ENCODE measurements at places on chromosomes 13 and 19.

- peak; percentile 38 for DNase-seq
Observed at GRCh38 chr19:6423499-6424194, 964 bp downstream of the KHSRP start.

DNA sequence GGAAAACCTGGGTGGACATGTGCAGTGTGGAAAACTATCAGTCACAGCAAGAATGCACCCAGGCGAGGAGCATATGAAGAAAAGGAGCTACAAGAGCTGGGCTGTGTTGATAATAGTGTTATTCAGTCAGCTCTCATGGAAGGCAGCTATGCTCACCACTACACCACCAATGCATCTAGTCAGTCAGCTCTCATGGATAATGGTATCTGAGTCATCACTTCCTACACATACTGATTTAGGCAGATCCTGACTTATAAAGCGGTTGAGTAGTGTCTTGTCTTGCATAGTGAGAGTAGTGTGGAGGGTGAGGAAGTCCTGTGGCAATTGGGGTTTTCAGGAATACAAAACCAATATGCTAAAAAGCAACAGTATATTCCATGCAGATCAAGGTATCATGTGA lies 9.1 kb upstream of the ZNF160 start:
- DNase-seq: peak; percentile 23

DNA sequence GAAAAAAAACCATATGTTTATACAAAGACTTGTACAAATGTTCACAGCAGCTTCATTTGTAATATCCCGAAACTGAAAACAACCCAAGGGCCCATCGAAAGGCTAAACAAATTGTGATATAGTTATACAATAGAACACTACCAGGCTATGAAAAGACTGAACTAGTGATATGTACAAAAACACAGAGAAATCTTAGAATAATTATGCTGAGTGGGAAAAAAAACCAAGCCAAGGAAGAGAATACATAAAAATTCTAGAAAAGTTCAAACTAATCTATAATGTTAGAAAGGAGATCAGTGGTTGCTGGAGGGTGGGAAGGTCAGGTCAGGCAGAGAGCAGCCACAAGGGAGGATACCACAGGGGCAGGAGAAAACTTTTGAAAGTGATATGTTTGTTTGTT lies 7.8 kb downstream of the PABPC3 start:
- DNase-seq: no peak

- no peak for DNase-seq
Observed at GRCh38 chr19:51407511-51408131, 9.8 kb downstream of the SIGLEC10 start.

GRCh38 chr19:13056052-13056660 lies 46.5 kb downstream of the LYL1 start:
- peak; percentile 96 for DNase-seq

DNA sequence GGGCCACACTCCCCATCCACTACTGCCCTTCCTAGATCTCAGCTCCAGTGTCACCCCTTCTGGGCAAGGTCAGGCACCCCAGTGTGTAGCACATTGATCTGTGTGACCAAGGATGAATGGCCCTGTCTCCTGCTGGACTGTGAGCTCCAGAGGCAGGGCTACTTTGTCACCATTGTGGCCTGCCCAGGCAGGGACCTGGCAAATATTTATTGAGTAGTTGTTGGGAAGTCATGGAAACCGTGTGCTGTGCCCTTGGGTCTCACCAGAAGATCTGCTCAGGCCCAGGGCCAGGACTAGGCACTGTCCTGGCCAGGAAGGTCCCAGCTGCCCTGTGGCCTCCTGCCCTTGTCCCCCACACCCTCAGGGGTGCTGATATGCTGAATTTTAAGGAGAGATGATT lies 10.5 kb downstream of the NACC1 start:
- DNase-seq: no peak

DNA sequence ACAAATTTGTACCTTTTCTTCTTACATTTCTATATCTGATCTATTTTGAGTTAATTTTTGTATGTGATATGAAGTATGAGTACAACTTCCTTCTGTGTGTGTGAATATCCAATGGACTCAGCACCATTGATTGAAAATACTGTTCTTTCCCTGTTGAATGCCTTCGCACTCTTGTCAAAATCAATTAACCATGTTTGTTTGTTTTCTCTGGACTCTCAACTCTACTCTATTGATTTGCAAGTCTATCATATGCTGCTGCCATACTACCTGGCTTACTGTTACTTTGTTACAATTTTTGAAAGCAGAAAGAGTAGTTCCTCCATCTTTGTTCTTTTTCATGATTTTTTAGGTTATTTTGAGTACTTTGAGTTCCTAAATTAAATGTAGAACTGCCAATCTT lies 1437.4 kb upstream of the SPRY2 start:
- DNase-seq: no peak

DNA sequence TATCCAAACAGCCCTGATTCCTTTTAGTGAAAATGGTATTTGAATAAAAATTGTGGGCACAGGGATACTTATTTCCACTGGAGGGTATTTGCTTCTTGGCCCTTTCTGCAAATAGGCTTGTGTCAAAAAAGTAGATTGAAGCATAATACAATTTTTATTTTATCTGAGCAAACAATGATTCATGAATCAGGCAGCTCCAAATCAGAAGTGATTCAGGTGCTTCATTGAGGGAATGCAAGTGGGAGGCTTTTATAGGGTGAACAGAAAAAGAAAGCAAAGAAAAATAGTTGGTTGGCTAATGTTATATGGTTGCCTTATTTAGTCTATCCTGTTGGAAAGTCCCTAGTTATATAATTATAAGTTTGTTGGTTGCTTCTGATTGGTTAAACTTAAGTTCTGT lies 117.9 kb downstream of the ITGBL1 start:
- peak; percentile 63 for DNase-seq

DNA sequence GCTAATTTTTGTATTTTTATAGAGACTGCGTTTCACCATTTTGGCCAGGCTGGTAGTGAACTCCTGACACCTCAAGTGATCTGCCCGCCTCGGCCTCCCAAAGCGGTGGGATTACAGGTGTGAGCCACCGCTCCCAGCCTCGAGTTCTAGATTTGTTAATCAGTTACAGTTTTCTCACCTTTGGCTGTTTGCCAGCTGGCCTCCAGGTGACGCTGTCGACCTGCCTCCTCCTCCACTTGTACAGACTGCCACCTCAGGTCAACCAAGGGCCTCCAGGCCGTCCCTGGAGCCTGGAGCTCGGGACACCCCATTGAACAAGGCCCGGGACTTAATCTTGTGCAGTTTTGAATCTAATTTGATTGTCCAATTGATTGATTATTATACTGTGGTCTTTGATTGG lies 45.5 kb downstream of the IER2 start:
- no peak for DNase-seq

DNA sequence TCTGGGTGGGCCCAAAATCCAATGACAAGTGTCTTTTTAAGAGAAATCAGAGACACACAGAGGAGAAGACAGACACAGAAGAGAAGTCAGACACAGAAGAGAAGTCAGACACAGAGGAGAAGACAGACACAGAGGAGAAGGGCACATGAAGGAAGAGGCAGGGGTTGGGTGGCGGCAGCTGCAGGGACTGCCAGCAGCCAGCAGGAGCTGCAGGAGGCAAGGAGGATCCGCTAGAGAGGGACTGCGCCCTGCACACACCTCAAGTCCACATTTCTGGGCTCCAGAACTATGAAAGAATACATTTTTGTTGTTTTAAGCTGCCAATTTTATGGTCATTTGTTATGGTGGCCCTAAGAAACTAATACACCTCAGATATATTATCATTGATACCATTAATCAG lies 140.6 kb downstream of the ZIC5 start:
- no peak for DNase-seq

- no peak for DNase-seq
Observed at GRCh38 chr13:20121159-20121525, 39.7 kb downstream of the GJA3 start.

Measured in A172 (cell line).